ENCODE measurements at places on chromosomes 4 and X.

DNA sequence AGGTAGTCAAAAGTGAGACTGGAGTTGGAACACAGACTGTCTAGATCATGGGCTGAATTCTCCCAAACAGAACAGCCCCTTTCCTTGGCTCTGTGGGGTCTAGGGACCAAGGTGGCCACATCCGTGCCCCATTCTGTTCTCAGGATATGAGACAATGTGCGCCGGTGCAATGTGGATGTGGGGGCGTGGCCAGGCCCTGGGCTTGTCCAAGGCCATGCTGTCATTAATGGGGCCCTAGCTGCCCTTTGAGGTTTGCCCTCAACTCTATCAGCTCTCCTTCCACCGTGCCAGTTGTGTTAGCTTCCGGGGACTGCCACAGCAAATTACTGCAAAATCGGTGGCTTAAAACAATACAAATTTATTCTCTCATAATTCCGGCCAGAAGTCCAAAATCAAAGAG is 312.6 kb downstream of the EVC2 start:
- no peak for DNase-seq

DNA sequence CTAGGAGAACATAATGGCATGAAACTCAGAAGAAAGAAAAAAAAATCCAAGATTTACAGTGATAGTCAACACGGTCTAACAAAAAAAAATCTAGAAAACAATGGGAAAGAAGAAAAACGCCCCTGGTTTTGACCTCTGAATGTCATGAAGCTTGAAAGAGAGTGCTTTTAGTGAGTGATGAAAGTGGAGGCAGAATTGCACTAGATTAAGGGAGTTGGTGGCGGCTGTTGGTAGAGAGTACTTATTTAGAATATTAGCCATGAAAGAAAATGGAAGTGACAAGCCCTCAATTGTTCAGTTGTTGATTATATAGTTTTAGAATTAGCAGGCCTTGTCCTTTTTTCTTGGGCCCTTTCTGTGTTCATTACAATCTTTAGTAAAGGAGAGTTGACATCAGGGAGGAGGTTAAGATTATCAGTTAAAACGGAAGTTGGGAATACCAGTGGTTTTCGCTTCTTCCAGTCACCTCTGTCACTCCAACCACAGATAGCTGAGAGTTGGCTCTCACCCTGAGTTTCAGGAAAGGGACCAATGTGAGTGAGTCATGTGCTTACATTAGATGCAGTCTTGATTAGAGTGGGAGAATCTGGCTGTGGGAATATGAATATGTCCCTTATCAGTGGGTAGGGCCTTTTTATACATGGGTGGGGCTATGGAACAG is 29.7 kb downstream of the EREG start:
- DNase-seq = peak; percentile 63

- DNase-seq = no peak
Measured at GRCh38 chr4:124564121-124564520, 148.4 kb downstream of the ANKRD50 start.

DNA sequence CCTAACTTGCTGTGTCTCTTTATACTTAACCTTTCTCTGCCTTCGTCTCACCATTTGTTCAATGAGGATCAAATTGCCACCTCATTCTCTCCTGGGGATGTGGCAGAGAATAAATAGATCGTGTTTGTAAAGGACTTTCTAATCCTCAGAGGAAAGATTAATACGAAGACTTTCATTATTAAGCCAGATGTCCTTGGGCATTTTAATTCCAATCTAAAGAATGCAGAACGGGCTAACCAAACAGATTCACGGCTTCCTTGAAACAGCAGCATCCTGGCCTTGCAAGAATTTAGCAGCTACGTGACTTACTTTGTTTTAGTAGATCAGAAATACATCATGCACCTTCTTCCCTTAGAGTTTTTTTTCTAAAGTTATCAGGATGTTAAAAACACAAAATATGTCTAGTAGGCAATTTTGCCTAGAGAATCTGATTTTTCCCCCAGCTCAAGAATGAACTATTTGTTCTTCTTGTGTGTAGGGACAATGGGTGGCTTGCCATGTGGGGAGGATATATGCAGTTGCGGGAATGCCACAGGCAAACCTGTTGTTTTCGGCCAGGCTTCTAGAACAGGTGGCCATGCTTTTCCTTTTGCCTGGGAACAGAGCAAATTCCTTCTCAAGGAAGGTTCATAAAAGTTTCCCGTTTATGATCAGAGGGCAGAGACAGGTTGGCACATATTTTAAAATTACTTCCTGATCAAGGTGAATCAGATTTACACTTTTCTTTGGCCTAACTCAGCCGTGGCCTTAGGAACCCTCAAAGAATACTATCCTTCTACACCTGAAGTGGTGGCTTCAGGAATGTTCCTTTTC is 3.0 kb downstream of the MID1 start:
- DNase-seq = no peak

GRCh38 chr4:107658400-107659336 is 61.4 kb downstream of the PAPSS1 start:
- no peak for DNase-seq

- no peak for DNase-seq
Measured at GRCh38 chr4:107740950-107741701, 21.1 kb upstream of the PAPSS1 start.

GRCh38 chr4:10118048-10119004 is 1.7 kb upstream of the WDR1 start:
- no peak for DNase-seq

- no peak for DNase-seq
Measured at GRCh38 chrX:65723706-65724105, 56.3 kb downstream of the MSN start.

DNA sequence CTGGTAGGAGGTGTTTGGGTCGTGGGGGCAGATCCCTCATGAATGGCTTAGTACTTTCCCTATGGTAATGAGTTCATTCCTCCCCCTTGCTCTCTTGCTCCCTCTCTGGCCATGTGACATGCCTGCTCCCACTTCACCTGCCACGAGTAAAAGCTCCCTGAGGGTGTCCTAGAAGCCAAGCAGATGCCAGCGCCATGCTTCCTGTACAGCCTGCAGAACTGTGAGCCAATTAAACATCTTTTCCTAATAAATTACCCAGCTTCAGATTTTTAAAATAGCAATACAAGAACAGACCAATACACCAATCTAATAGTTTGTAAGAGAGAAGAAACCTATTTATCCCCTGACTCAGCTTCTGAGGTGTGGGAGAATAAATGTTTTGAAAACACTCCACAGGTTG is 60.5 kb downstream of the FGFBP1 start:
- DNase-seq = no peak

DNA sequence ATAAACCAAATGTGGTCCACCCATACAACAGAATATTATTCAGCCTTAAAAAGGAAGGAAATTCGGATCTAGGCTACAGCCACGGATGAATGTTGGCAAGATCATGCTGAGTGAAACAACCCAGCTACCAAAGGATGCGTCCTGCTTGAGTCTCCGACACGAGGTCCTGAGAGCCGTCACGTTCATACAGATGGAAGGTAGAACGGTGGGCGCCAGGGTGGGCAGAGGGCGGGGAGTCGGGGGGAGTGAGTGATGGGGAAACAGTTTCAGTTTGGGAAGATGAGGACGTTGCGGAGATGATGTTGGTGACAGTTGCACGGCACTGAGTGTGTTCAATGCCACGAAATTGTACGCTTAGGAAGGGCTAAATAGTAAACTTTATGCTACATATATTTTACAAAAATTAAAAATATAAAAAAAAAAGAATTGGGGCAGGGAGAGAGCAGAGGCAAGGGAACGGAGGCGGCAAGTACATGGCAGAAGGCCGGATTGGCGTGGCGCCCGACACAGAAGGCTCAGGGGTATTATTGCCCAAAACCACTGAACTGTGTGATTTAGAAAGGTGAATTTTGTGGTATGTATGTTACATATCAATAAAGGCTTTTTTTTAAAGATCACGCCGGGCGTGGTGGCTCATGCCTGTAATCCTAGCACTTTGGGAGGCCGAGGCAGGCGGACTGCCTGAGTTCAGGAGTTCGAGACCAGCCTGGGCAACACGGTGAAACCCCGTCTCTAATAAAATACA is 14.8 kb upstream of the MXD4 start:
- DNase-seq = no peak

GRCh38 chr4:117549524-117549923 is 464.1 kb upstream of the TRAM1L1 start:
- DNase-seq = no peak

DNA sequence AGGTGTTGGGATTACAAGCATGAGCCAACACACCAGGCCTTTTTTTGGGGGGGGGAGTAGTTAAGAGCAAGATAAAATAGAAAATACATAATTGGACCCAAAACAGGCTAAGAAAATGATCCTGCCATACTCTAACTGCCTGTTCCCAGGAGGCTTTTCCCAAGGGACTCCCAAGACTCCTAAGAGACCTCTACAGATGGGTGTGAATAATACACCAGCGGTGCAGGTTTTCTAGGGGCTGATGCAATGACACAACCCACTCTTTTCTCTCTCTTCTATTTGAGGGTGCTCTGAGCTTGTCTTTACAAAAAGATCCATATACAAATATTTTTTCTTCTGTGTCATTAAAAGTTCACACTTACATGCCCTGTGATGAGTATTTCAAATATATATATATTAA is 116.9 kb downstream of the RASL11B start:
- DNase-seq = no peak

DNA sequence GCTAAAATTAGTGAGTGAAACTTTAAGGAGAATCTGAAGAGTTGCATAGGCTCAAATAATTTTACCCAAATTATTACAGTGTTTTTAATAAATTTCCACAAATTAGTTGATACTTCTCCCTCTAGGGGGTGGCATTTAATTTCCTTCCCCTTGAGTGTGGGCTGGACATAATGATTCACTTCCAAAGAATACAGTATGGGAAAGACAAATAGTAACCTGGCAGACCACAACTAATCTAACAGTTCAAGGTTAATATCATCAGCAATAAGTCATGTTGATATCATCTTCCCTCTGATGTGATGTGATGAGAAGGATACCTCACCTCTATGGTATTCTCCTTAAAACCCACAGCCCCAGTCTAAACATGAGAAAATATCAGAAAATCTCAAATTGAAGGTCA is 15.5 kb downstream of the PFKFB1 start:
- no peak for DNase-seq

DNA sequence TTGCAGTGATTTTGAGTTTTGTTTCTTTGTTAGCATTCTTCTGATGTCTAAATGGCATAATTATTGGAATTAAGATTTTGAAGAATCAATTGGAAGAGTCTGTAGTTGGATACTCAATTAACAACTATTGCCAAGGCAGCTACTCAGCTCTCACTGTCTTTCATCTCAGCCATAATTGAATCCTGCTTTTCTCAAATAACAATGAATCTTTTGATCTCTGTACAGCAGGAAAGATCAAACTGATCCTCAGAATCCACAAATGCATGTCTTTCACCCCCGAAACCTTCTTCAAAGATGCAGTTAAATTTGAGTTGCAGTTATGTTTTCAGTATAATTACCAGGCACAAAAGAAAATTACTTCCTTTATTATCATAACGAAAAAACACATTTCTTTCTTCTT is 86.2 kb downstream of the MAD2L1 start:
- no peak for DNase-seq

DNA sequence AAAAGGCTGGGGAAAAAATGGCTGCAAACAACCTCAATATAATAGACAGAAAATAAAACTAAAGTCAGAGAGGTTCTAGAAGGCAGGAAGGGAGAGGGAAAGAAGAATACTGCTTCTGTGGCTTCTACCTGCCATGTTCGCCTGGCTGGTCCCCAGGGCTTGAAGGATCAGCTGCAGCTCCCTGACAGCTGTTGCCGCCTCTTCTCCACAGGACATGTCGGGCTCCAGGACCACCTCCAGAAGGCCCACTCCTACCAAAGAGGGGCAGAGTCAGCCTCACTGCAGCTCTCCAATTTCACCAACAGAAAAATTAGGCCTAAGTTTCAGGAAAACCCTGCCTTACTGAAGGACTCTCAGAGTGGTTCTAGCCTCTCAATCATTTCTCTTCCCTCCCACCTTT is 44.9 kb downstream of the GATB start:
- DNase-seq = no peak

- DNase-seq = no peak
Measured at GRCh38 chr4:20046931-20047677, 204.6 kb upstream of the SLIT2 start.

- peak; percentile 48 for DNase-seq
Measured at GRCh38 chr4:52983563-52984303, 121.6 kb downstream of the RASL11B start.

DNA sequence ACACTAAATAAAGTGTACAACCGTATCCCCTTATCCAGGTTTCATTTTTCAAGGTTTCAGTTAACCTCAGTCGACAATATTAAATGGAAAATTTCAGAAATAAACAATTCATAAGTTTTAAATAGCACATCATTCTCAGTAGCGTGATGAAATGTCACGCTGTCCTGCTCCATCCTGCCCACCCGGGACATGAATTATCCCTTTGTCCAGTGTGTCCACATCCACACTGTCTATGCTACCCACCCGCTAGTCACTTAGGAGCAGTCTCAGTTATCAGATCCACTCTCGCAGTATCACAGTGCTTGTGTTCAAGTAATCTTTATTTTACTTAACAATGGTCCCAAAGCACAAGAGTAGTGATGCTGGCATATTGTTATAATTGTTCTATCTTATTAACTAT is 54.7 kb downstream of the FRYL start:
- no peak for DNase-seq

GRCh38 chrX:129876771-129877305 is 29.1 kb upstream of the UTP14A start:
- DNase-seq = peak; percentile 21

- DNase-seq = no peak
Measured at GRCh38 chrX:19195243-19195610, 73.0 kb upstream of the ADGRG2 start.

DNA sequence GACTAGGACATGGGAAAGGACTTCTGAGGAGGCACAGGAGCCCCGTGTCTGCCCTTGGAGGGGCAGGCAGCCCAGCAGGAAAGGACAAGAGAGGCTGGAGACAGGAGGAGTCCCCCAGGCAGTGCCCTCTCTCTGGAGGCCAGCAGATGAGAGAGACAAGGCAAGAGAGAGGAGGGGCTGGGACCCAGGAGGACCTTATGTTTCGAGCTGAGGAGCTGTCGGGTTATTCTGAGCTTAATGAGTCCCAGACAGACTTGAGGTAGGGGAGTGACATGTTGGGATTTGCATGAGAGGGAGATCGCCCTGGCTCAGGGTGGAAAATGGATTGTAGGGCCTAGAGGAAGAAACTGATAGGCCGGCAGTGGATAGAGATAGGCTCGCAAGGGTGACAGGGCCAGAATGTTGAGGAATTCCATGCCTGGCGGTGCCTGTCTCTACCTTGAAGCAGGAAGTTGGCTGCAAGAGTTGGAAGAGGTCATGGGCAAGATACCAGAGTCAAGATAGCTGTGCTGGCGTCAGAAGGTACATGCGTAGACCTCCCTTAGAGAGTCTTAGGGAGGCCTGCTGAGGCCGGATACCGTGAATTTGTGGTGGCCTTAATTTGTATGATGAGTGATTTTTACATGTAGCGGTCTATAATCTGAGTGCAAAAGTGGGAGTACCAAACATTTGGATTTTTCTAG is 19.4 kb downstream of the STOX2 start:
- DNase-seq = no peak

GRCh38 chr4:139712882-139713281 is 47.3 kb downstream of the MGST2 start:
- no peak for DNase-seq

- DNase-seq = no peak
Measured at GRCh38 chr4:182337366-182337765, 94.2 kb downstream of the TENM3 start.

- DNase-seq = no peak
Measured at GRCh38 chr4:43496188-43496587, 603.7 kb downstream of the GRXCR1 start.

GRCh38 chr4:146029939-146030710 is 91.5 kb upstream of the ZNF827 start:
- no peak for DNase-seq

GRCh38 chr4:8177552-8177951 is 18.9 kb upstream of the ABLIM2 start:
- DNase-seq = no peak

GRCh38 chr4:173288296-173288695 is 45.9 kb downstream of the HMGB2 start:
- peak; percentile 0 for DNase-seq
